Activated T-cell treated with anti-CD3 and anti-CD28 coated beads, Interleukin-2, amount 50 U/mL, for 4 hours (primary cell): ENCODE measurements at places on chromosomes 5 and 9. TPM values are rescaled to one million over a fixed set of nuclear protein-coding genes. Genes with fewer than 3 reads are reported as not detected.
A peak's percentile ranks its signal among the peaks of the same experiment; 100 is the strongest.

GRCh38 chr9:133449760-133450159, 10.0 kb upstream of the CACFD1 start:
- DNase-seq, result no peak

DNA sequence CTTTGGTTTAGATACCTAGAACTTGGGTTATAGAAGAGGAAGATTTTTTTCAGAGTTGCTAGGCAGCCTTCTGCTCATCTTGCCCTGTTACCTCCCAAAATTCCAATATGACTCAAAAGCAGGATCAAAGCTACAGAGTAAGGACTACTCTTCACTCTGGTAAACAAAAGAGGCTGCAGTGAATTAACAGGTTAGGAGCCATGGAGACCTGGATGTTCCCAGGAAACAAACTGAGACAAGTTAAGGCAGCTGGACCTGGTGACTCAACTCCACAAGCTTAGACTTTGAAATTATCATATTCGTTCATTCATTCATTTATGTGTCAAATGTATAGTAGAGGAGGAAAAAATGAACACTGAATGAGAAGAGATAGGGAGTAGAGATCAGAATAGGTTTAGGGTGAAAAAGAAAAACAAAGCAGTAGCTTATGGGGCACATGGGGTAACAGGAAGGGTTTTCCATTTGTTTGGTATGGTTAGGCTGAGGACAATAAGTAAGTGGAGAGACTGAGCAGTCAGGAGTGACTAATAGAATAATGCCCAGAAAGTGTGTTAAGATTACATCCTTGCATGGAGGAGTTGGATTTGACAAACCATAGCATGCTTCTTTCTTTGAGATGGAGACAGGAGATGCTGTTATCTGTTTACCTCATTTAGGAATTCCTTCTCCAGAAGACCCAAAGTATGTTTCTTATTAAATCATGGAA, 464.0 kb upstream of the ZNF608 start:
- DNase-seq, result no peak

DNA sequence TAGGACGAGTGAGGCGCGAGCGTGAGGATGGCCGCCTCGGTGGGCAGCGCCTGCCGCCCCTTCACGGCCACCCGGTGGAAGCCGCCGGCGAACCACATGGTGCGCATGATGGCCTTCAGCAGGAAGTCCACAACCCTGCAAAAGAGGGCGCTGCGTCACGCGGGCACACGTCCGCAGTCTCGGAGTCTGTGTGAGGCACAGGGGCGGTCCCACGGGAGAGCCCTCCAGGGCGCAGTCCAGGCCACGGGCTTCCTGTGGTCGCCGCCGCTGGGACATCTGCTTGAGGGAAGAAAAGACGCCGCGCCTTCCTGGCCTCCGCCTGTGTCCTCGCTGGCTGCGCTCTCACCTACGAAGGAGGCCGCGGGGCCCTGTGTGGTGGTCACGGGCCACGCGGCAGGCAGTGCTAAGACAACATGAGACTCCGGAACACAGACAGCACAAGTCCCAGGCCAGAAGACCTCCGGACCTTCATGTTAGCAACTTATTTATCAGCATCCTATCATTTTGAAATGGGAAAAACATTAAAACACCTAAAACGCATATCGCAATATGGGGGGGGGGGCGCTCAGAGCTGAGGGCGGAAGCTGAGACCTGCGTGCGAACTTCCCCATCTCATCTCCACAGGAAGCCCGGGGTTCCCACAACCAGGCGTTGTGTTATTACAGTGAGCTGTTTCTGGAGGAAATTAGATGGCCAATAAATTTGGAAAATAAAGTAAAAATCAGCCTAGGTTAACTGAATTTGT, 28.8 kb downstream of the LPCAT1 start:
- peak; percentile 15 for DNase-seq

DNA sequence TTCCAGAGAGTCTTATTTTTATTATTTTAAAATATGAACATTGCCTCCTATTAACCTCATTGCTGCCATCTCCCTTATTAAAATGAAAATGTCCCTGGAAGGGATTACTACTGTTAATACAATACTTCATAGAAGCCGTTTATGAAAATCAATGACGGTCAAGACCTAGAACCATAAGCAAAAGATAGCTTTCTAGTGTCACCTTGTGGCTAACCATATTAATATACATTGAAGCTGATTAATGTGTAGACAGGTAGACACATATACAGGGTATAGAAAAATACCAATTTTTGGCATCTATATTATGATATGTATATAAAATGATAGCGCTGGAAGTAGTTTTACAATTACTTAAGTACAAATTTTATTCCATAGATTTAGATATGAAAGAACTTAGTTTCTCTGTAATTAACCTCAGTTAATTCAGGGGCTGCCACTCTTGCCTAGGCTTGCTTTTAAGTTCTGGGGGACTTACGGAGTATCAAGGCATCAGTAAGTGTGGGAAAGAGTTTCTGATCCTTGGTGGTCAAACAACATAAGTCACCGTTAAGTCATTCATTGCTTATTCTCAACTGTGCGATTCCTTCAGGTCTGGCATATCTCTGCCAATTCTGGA, 2.5 kb upstream of the YTHDC2 start:
- no peak for DNase-seq

DNA sequence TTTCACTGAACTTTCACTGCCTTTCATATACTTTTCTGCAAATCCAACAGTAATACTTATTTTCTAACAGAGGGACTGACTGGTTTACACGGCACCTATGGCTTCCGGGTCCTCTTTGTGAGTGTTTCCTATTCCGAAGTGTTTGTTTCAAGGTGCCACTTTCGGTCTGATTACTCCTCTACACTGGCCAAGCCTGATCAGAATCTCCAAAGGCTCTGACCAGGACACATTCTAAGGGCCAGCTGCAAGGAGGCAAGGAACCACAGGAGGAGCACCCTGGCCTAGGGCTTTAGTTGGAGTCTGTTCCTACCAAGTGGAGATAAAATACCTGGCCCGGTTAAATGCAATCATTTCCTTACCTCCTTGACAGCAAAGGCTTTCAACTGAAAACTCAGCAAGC, 132.1 kb downstream of the GLIS3 start:
- no peak for DNase-seq

DNA sequence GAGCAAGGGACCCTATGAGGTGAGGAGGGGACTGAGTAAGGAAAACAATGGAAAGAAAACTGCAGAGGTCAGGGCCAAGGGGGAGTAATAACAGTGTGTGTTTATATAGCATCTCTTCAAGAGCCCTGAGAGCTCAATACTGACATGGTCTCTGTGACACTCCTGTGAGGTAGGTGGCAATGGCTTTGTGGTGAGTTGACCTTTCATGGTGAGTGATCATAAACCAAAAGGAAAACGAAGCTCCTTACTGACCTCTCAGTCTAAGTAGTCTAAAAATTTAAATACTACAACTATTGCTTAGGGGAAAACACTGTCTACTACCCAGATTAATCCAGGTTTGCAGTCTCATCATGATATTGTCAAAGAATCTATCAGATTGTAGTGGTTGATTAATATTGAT, 130.9 kb downstream of the SNCAIP start:
- no peak for DNase-seq

Gene MPDZ
- total RNA-seq, result 0.29 TPM

Gene KIAA1191
- 34.1 TPM for total RNA-seq

Gene SPINK13
- total RNA-seq, result not detected
